Naive thymus-derived CD8-positive, alpha-beta T cell (primary cell): ENCODE measurements at places on chromosomes 11 and 22.

DNA sequence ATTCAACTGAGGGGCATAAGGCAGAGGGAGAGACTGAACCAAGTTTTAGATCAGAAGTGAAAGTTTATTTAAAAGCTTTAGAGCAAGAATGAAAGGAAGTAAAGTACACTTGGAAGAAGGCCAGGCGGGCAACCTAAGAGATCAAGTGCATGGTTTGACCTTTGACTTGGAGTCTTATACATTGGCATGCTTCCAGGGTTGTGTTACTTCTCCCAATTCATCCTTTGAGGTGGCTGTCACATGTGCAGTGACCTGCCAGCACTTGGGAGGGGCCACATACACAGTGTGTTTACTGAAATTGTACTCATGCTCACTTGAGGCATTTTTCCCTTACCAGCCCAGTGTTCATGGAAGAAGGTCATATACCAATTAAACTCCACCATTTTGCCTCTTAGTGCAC lies 30.4 kb downstream of the CYP2R1 start:
- DNase-seq: no peak

DNA sequence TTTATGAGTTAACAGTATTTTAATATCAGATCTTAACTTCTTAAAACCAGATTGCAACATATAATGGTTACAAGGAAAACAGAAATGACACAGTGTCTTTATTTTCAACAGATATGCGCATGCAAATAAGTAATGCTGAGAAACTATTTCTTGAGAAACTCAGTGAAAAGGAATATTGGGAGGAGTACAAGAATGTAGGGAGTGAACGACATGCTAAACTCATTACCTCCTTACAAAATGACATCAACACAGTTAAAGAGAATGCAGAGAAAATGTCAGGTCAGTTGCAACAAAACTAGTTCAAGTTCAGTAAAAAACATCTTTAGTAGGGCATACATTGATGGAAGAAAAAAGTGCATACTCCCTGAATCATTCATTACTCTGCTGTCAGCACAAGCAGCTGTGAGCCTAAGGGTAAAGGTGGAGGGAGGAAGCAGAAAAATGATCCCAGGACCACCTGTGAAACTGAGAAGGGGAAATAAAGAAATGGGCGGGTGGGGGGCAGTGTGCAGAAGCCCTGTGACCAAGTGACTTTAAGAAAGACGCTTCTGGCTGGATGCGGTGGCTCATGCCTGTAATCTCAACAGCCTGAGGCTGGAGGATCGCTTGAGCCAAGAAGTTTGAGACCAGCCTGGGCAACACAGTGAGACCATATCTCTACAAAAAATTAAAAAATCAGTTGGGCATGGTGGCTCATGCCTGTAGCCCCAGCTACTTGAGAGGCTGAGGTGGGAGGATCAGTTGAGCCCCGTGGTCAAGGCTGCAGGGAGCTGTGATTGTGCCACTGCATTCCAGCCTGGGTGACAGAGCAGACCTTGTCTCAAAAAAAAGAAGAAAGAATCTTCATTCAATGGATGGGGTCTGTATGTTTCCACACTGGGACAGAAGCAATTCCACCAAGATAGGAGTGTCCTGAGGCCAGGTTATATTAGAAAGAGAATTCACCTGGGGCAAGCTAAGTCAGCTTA lies 31.2 kb downstream of the CCDC83 start:
- DNase-seq: no peak

DNA sequence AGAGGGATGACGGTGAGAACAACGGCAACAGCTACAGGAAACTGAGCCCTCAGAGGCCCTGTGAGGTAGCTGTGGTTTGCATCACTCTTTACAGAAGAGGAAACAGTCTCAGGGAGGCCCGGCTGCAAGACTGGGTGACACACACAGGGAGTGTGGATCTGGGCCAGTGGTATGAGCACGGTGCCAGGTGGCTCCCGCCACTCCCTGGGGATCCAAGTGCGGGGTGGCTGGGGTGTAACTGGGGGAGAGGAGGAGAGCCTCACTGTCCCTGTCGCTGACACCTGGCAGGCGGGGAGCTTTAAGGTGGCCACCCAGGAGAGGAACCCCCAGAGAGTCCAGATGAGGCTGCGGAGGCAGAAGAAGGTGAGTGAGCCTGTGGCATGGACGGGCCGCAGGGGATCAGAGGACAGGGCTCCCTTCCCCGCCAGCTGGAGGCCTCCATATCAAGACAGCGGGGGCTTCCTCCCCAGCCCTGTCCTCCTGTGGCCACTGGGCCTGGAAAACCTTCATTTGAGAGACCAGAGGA lies 5.6 kb downstream of the RGL4 start:
- peak; percentile 90 for DNase-seq

DNA sequence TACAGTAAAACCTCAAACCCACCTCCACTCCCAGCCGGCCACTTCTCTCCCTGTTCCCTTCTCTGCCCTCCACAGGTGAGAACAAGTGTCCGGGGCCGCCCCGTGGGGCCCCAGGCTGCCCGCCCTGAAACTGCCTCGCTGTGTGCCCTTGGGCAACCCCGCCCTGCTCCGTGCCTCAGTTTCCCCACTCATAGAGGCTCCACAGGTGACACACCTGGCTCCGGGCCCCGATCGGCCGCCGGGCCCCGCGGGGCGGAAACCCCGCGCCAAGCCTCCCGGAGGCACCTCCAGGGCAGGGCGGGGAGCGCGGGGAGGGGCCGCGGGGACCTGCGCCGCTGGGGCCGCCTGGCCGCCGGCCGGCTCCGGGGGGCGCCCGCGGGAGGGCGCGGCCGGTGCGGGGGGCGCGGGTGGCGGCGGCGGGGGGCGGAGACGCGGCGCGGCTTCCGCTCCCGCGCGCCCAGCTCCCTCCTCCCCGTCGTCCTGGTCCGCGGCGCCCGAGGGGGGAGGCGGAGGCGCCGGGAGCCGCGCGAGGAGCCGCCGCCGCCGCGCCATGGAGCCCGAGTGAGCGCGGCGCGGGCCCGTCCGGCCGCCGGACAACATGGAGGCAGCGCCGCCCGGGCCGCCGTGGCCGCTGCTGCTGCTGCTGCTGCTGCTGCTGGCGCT lies at the start of gene LRP5:
TSS of gene LRP5 (plus strand) at position 475 of the 663 bp plus-strand sequence. CDS start at position 599, 124 bp downstream.
- peak; percentile 18 for DNase-seq

DNA sequence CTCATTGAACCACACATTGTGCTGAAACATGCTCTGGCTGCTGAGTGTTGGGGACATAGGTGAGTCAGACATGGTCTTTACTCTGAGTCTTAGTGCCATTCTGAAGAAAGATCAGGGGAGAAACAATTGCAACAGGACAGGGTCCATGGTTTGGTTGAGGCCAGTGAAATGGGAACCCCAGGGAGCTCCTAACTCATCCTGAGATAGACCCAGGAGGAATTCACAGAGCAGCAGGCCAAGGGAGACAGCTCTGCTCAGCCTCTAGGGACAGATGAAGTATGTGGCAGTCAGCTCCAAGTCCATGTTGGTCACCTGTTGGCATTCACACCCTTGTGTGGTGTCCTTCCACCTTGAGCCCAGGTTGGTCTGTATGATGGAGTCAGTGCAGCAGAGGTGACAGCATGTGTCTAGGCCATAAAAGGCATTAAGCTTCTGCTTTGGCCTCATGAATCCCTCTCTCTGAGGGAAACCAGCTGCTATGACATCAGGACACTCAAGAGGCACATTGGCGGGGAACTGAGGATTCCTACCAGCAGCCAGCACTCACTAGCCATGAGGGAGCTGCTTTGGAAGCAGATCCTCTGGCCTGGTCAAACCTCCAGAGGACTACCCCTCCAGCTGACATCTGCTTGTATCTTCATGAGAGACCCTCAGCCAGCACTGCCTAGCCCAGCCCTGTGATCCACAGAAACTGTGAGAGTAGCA lies 50.3 kb upstream of the MYEOV start:
- DNase-seq: no peak

GRCh38 chr11:79461144-79461543 lies 20.3 kb upstream of the TENM4 start:
- DNase-seq: no peak

- no peak for DNase-seq
Observed at GRCh38 chr11:127390465-127390864, 389.9 kb upstream of the KIRREL3 start.

DNA sequence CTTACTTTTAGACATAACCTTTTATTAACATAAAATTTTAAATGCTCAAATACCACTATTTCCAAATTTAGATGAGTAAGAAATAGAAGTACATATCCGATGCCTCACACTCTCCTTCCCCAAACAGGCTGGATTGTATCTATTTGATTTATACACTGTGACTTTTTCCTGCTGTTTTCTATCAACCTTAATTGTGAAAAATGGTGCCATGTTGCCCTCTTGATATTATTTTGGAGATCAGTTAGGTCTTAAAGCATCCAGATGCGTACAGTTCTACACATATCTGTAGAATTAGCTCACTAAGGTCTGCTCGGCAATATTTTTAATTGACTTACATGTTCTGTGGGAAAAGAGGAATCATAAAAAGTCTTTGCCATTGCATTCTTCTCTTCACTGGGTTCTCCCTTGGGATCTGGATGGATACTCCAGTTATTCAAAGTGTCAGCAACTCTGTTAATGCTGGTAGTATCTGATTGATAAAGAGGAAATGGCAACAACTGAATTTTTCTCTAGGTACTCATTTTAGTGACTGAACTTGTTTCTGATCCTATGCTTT lies 27.2 kb downstream of the EIF3M start:
- DNase-seq: no peak

DNA sequence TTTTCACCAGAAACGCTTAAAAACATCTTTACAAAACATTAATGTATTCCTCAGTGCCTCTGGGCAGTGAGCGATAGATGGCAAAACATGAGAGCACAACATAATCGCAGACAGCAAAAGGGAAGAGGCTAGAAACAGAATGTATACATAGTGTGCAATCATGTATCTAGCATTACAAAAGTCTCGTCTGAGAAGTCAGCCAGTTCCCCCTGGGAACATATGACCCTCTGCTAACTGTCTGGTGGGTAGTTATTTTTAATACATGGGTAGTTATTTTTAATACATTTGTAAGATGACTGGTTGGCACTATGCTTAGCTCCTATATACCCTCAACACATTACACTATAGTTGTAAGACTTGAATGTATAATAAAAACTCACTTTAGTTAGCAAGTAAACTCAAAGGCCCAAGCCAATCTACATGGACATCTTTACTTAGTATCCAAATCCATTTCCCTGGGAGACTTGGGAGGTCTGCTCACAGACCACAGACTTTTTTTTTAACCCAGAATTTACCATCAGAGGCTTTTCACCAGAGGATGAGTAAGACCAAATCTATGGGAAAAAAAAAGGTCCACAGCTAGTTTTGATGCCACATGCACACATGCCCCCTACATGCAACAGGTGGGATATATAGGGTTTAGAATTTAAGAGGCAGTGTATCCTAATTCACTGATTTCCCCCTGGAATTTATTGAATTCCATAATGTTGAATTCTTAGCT lies 71.7 kb downstream of the AMBRA1 start:
- no peak for DNase-seq

- no peak for DNase-seq
Observed at GRCh38 chr11:65167656-65168055, 2.4 kb upstream of the SPDYC start.

GRCh38 chr11:74546752-74547151 lies 45.6 kb upstream of the POLD3 start:
- no peak for DNase-seq

DNA sequence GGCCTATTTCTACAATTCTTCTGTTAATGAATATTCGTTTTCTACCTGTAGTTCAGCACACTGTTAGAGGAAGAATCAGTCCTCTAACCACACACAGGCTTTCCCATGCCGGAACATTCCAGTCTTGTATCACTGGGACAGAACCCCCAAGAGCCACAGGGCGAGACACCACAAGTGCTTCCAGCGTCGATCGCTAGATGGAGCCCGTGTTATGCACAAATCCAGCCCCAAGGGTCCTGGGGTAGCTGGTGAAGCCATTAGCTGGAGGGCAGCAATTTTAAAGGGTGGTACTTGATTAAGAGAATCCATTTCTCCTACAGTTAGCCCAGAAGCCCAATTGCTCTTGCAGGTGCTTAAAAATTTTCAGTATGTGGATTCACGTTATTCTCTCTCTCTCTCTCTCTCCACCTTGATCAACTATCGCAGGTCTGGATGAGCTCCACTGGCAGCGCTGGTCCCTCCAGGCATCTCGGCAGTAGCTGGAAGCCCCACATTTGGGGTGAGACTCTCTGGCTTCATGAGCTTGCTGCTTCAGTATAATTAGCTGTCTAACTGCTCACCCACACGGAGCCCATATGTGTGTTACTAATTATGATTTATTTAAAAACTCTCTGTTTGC lies 148.2 kb upstream of the SNX19 start:
- DNase-seq: no peak

GRCh38 chr11:2234963-2235362 lies 35.4 kb downstream of the ASCL2 start:
- no peak for DNase-seq

GRCh38 chr11:132988411-132988810 lies 543.9 kb downstream of the OPCML start:
- DNase-seq: no peak

- DNase-seq: peak; percentile 55
Observed at GRCh38 chr11:128508770-128509510, 78.4 kb downstream of the ETS1 start.

DNA sequence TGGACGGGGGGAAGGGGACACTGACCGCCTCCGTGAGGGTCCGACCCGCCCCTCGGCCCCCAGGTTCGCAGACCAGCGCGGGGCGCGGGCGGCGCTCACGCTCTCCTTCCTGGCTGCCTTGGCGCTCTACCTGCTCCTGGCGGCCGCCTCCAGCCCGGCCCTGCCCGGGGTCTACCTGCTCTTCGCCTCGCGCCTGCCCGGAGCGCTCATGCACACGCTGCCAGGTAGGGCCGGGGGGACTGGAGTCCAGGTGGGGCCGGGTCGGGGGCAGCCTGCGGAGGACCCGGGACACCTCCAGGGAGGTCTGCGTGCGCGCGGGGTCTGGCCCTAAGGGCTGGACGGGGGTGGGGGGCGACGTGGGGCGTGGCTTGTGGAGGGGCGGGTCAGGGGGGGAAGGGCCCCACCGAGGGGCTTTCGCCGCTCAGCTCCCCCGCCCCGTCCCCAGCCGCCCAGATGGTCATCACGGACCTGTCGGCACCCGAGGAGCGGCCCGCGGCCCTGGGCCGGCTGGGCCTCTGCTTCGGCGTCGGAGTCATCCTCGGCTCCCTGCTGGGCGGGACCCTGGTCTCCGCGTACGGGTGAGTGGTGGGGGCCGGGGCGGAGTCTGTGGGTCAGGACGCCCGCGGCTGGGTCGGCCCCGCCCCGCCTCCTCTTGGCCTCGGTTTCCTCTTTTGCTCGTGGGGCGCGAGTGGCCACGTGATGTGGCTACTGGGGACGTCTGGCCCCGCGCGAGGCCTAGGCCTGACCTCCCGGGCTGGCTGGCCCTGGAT lies 19.9 kb downstream of the PHLDA2 start:
- no peak for DNase-seq

- DNase-seq: no peak
Observed at GRCh38 chr11:2447253-2447950, 2.6 kb downstream of the KCNQ1 start.

- no peak for DNase-seq
Observed at GRCh38 chr11:134038897-134039470, 29.9 kb upstream of the JAM3 start.
